ENCODE measurements at places on chromosomes 2 and 18.

DNA sequence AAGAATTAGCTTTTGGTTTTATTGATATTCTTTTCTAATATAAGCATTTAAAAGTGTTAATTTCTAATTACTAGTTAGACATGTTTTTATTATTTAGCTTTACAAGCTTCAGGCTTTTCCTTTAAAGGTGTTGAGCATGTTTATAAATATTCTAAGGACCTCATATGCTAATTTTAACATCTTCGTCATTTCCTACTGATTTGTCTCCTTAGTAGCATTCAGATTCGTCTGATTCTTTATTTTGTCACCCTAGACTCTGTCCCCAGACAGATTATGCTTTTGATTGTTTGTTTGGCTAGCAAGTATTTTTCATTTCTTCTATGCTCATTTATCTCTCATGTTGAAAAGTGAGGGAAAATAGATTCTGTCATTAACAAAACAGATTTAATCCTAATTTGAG lies 51.7 kb downstream of the EIF5B start:
- DNase-seq = no peak

DNA sequence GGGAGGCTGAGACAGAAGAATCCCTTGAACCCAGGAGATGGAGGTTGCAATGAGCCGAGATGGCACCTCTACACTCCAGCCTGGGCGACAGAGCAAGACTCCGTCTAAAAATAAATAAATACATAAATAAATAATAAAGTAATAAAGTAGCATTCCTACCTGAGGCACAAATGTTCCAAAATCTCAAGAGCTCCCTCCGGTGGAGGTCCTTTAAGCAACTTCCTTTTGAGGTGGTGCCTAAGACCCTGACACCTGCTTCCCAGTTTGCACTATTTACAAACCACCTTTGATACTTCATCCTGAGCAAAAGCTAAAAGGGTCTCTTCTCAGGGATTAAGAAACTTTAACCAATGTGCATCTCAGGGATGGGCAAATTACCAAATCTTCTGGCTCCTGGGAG lies 505.1 kb downstream of the CNTNAP5 start:
- no peak for DNase-seq

DNA sequence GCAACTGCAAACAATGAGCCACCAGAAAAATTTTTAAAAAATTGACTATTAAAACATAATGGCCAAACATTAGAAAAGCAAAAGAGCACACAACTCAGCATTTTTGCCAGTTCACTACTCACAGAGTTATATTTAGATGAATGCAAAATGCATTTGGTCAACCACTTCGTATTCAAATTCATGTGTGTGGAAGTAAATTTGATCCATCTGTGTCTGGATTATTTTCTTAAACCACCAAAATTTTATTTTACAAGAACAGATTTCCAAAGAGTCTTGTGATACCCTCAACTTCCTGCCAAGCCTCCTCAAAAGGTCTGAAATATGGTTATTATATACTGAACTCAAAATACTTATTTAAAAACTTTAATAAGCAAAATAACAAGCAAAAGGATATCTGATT lies 57.4 kb downstream of the PPP1R1C start:
- no peak for DNase-seq

DNA sequence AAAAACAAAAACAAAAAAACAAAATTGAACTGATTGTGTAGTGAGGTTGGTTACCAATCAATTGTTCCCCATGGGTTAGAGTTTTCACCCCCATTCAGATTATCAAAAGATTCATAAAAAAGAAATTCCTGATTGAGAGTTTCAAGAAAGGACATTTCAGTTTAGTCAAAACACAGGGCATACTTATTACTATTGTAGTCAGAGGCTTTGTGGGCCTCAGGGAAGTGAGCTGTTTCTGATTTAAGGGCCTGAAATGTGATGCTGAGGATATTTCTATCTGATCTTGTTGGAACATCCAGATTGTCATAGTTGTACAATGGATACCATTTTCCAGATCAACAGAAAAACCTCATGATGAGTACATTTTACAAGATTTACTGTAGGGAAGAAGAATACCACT lies 368.1 kb upstream of the NETO1 start:
- peak; percentile 2 for DNase-seq

GRCh38 chr2:95015261-95015912 lies 10.1 kb upstream of the MAL start:
- no peak for DNase-seq

DNA sequence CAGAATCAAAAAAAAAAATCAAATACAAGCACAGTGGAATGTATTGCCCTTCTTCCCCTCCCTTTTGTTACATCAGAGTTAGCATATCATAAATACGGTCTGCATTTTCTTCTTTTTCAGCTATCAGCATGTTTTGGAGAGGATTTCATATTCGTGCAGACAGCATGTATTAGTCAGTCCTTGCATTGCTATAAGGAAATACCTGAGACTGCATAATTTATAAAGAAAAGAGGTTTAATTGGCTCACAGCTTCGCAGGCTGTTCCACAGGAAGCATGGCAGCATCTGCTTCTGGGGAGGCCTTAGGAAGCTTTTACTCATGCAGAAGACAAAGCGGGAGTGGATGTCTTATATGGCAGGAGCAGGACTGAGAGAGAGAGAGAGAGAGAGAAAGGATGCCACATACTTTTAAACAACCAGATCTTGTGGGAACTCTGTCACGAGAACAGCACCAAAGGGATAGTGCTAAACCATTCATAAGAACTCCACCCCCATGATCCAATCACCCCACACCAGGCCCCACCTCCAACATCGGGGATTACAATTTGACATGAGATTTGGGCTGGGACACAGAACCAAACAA lies 8.9 kb downstream of the IL1B start:
- DNase-seq = no peak

GRCh38 chr18:57430079-57431001 lies 4.8 kb upstream of the ONECUT2 start:
- no peak for DNase-seq

DNA sequence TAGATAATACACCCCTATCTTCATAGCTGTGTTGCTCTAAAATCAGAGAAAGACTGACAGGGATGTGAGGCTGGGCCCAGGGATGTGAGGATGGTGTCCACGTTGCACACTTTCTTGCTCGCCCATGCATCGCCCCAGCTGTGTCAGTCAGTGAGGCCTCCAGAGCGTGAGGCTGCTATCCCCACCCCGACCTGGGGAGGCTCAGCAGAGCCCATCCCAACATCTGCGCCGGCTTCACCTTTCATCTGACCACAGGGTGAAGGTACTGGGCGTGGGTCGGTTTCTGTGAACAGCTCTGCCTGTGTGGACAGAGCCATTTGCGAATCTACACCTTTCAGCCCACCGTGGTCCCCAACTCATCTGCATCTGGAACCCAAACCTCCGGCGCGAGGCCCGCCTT lies 255.7 kb downstream of the HDAC4 start:
- no peak for DNase-seq

DNA sequence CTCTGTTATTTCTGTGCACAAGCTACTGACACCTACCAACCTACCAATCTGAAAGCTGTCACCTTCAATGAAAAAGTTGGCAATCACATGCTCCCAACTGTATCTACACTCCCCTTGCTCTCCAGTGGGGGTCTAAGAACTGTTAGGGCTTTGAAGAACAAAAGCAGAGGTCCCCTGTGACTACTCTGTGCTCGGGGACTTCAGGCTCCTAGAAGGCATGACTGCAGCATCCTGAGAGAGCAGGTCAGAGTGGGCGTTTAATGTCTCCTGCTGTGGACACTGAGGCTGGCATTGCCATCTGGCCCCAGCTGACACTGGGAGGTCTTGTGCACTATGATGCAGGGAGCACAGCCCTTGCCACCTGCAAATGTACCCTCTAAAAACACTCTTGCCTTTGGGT lies 93.3 kb downstream of the ACTR2 start:
- no peak for DNase-seq

DNA sequence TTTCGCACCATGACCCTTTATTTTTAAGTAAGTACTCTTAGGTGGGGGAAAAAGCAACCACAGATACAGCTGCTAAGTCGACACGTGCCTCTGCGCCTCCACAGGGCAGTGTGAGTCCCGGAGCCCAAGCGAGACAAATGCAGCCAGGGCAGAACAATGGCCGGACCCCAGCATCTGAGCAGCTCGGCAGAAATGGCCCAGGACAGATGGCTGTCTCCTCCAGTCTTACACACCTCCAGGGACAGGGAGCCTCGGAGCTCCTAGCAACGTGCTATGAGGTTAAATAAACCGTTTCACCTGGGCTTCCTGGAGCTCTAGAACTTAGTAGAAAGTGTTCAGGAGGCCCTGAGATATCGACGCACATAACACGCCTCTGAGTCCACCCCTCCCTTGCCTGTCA lies 47.3 kb upstream of the SALL3 start:
- DNase-seq = no peak

- DNase-seq = no peak
Measured at GRCh38 chr2:72841462-72842125, 15.8 kb upstream of the EXOC6B start.

- DNase-seq = no peak
Measured at GRCh38 chr2:218145124-218145523, 19.3 kb downstream of the CXCR2 start.

- DNase-seq = no peak
Measured at GRCh38 chr2:88452980-88453582, 588 bp upstream of the FOXI3 start.

DNA sequence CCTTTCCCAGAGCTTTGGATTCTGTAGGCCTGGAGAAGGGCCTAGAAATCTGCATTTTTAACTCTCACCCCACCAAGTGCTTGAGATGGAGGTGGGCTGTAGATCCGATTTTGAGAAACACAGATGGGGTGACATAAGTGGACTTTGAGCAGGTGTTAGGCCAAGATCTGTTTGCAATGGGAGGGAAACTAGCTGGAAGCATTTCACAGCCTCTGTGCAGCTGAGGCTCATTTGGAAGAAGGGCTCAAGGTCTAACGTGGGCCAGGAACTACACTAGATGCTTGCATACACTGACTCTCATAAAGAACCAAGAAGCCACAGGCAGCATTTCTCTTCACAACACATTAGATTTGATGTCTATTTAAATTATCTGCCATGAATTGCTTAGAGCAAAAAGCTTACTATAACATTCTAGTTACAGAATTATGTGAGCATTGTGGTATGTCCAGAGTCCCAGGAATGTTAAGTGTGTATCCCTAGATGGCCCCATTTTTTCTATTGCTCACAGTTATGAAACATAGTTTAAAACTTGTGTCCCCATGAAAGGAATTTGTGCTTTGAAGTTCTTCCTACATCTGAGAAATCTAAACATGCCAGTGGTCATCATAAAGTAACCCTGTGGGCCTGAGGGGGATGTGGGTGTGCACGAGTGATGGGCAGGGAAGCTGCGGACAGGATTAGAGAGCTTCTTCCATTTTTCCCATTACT lies 77.2 kb downstream of the CD28 start:
- DNase-seq = peak; percentile 92

GRCh38 chr2:3492951-3493614 lies 26.2 kb downstream of the ADI1 start:
- DNase-seq = peak; percentile 35

GRCh38 chr18:80200171-80200931 lies 47.0 kb downstream of the PARD6G start:
- peak; percentile 14 for DNase-seq

GRCh38 chr18:62522178-62522503 lies 684 bp upstream of the ZCCHC2 start:
- no peak for DNase-seq

GRCh38 chr2:3442185-3442584 lies 62.7 kb downstream of the TRAPPC12 start:
- no peak for DNase-seq

GRCh38 chr2:151808258-151809072 lies 19.8 kb downstream of the ARL5A start:
- DNase-seq = peak; percentile 18

DNA sequence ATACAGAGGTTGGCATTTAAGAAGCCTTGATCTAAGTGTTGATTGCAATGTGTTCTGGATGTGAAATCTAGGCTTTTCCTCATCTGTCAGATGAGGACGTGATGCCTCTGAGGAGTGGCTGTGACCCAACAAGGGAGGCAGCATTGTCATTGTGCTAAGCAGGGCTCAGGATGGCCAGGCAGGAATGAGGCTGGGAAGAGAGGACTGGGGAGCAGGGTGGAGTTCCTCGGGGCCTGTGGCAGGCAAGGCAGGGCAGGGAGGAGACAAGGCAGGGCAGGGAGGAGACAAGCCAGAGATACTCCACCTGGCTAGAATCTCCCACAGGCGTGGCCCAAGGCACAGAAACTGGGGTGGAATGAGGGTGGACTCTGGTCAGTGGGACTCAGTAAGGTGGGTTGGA lies 116.6 kb downstream of the RPIA start:
- no peak for DNase-seq

GRCh38 chr18:47175283-47175897 lies 774 bp downstream of the IER3IP1 start:
- peak; percentile 6 for DNase-seq

- no peak for DNase-seq
Measured at GRCh38 chr2:214436470-214436869, 25.6 kb downstream of the VWC2L start.

DNA sequence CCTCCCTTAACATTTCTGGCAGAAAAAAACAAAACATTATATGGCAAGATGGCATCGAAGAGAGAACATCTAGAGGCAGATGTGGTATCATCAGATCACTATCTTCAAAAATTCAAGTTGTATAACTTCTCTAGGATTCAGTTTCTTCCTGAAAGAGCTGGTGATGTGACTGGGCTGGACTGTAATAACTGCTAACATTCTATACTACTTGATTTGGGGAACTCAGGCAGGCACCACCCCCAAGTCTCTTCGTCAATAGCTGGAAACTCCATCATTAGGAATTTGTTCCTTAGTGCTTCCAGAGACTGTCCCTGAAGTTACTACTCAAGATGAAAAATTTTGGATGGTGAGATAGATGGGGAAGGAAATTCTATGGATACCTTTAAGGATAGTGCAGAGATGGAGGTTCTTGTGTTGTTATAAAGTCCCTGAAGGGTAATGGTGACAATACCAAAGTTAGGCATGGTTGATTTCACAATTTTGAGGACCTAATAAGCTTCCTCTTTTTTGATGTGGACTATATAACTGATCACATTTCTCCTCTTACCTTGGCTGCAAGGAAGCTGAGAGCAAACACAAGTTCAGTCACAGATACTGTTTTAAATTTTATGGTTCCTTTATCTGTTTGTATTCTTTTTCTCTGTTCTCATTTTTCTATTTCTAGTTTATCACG lies 59.1 kb upstream of the PGAP1 start:
- no peak for DNase-seq

DNA sequence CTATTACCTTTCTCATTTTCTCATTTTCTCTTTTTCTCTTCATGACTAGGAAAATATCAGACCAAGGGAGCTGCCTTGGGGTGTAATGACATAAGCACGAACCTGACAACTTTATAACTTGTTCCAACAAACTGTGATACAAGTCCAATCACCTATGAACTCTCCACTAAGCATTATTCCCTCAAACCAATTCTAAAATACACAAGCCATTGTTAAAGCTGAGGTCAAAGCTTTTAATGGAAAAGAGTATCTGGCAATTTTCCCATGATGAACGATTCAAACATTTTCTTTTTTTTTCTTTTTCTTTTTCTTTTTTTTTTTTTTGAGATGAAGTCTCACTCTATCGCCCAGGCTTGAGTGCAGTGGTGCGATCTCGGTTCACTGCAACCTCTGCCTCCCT lies 48.4 kb upstream of the NARS1 start:
- no peak for DNase-seq

GRCh38 chr2:176156807-176157498 lies at the start of gene HOXD3:
TSS of gene HOXD3 (plus strand) at chr2:176157307. CDS start at chr2:176169115, 11,808 bp downstream.
- peak; percentile 51 for DNase-seq

GRCh38 chr18:78562531-78562961 lies 417.1 kb upstream of the SALL3 start:
- no peak for DNase-seq

GRCh38 chr18:50724751-50725151 lies 95.1 kb downstream of the MRO start:
- DNase-seq = no peak
